ENCODE measurements at places on chromosomes 7 and 10.
A peak's percentile ranks its signal among the peaks of the same experiment; 100 is the strongest.

- peak; percentile 97 for DNase-seq
Measured at GRCh38 chr10:24920907-24921881, 31.2 kb downstream of the PRTFDC1 start.

GRCh38 chr10:46558122-46558391 lies 1.6 kb upstream of the GPRIN2 start:
- no peak for DNase-seq

DNA sequence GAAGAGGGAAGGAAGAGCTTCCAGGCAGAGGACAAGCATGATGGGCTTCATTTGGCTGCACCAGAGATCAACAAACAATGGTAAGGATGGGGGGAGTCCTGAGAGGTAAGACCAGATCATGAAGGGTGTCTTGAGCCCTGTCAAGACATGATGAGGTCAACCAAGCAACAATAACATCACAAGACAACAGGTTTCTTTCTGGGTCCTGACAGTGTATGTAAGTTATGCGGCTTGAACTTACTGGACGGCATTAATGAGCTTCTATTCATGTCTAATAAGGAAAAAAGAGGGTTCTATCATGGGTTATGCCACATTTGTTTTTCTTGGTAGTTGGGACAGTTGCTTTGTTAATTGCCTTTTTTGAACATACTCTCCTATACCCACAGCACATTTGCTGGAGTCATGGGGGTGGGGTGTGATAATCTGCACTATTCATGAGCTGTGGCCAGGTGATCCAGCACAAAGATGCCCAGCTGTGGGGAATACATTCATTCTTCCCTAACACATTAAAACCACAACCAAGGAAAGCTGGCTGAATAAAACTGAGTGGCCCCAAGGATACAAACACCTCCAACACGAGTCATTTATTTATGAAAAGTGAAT lies 168.8 kb upstream of the KLF14 start:
- no peak for DNase-seq

GRCh38 chr7:145488816-145489215 lies 627.8 kb upstream of the CNTNAP2 start:
- no peak for DNase-seq

GRCh38 chr7:4931943-4932342 lies 27.0 kb downstream of the MMD2 start:
- no peak for DNase-seq

GRCh38 chr10:43229208-43230061 lies 37.4 kb downstream of the RASGEF1A start:
- no peak for DNase-seq

DNA sequence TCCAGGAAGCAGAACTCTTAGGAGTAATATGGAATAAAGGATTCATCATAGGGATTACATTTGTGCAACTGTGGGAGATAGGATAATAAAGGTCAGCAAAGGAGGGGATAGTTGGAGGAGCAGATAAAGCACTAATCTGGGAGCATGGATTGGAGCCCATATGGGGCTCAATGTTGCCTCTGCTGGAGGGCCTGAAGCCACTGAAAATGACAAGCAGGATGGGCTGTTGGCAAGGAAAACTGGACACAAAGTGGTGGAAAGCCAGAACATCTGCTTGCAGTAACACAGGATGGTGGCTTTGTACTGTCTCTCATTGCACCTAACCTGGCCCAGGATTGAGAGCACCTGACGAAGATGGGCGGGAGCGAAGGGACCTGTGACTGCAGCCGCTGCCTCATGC lies 15.0 kb upstream of the COMMD3 start:
- no peak for DNase-seq

DNA sequence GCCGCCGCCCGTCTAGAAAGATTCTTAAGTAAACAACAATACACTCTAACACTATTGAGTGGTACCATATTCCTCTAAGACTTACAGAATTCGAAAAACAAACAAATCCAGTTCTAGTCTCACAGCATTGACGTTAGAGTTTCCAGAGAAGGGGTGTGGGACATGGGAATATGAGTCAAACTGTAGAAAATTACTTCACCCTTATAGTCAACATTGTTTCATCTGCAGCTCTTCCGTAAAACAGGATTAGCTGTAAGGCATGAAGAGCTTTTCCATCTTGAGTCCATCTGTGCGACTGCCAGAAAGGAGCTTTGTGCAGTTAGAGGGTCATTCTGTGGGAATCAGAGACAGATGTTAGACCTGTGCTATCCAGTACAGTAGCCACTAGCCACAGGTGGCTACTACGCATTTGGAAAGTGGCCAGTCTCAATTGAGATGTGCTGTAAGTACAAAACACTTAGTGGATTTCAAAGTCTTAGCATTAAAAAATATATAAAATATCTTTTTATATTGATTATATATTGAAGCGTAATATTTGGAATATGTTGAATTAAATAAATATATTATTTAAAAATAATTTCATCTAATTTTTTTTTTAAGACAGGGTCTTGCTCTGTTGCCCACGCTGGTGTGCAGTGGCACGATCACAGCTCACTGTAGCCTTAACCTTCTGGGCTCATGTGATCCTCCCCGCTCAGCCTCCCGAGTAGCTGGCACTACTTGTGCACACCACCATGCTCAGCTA lies 79.8 kb upstream of the MPP7 start:
- DNase-seq: no peak

GRCh38 chr10:23364378-23364777 lies 19.8 kb upstream of the C10orf67 start:
- no peak for DNase-seq

DNA sequence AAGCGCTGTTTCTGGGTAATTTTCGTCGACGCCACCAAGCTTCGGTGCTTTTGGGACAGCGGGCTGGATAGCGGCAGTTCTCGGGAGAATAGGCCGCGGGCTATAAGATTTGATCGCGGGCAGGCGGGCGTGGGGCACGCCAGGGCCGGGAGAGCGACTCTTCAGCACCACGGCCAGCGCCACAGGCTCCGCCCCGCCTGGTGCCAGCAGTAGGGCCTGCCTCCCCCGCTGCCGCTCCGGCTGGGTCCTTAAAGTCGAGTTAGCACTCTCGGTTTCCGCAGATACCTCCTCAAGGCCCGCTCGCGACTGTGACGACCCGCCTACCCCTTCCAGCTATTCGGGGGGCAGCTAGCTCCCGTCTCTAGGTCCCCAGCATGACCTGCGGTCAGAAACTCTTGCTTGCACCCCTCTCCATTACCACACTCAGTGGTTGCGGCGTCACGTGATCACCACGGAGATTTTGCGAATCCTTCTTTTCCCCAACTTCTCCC lies 9.4 kb downstream of the NXPH1 start:
- peak; percentile 49 for DNase-seq

All from astrocyte of the spinal cord (primary cell).